ENCODE measurements at places on chromosomes 3 and 15. TPM values are rescaled to one million over a fixed set of nuclear protein-coding genes. Genes with fewer than 3 reads are reported as not detected.

CELF6 gene
- total RNA-seq: 0.70 TPM

GALNT15 gene
- 113 TPM for total RNA-seq

GLDN gene
- 4.6 TPM for total RNA-seq

- DNase-seq: no peak
Measured at GRCh38 chr15:54681584-54681983, 515.2 kb downstream of the RSL24D1 start.

GRCh38 chr3:151971814-151972579 lies 98.6 kb downstream of the SUCNR1 start:
- DNase-seq: no peak

GRCh38 chr3:169062501-169062900 lies 601.0 kb downstream of the MECOM start:
- DNase-seq: no peak

DNA sequence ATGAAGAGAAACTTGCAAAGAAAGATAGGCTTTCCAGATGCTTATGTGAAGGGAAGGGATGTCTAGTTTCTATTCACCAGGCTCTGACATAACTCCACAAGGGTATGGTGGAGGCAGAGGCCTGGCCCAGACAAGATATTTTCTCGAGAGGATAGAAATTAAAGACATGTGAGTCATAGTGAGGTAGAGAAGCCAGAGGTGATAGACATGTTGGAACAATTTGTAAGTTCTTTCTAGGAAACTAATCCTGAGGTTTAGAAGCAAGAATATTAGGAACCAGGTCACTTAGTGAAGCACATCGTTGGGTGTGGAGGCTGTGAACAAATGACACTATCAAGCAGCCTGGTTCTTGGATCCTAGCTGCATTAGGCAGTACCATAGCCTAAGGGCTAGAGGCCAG lies 176.9 kb downstream of the BBX start:
- DNase-seq: no peak

- no peak for DNase-seq
Measured at GRCh38 chr3:106376016-106376570, 507.3 kb upstream of the CBLB start.
